Activated CD4-positive, CD25-positive, alpha-beta regulatory T cell treated with anti-CD3 and anti-CD28 coated beads, Interleukin-2, amount 50 U/mL, for 16 hours (primary cell): ENCODE measurements at places on chromosomes 3 and 15.

- no peak for DNase-seq
Measured at GRCh38 chr3:124281453-124282316, 289.8 kb upstream of the ROPN1 start.

DNA sequence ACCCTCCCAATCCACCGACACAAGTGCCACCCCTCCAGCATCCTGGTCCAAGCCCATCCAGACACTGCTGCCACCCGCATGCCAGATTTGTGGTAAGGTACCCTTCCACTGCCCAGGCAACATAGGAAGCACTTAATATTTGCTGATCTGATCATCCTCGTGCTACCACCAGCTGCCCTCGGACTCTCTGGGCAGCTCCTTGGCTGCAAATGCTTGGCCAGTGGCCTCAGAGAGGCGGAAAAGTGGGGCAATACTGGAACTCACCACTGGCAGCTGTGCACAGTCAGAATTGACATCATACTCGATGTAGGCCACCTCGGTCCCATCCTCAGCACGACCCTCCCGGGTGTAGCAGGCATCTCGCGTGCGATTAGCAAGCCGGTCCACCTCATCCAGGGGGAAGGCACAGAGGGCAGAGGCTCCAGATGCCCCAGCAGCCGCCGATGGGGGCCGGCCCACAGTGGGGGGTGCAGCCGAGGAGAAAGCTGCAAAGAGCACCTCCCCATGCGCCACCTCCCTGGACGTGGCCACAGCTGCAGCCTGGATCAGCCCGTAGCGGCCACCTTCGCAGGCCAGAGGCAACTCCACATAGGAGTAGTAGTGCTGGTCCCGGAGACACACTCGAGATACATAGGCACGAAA lies 6.5 kb downstream of the PLXNB1 start:
- no peak for DNase-seq

GRCh38 chr3:64260431-64260830 lies 35.2 kb upstream of the PRICKLE2 start:
- DNase-seq, result no peak

GRCh38 chr15:63999177-63999576 lies 47.1 kb downstream of the DAPK2 start:
- DNase-seq, result no peak

GRCh38 chr3:124639406-124640237 lies 90.6 kb upstream of the UMPS start:
- DNase-seq, result no peak

DNA sequence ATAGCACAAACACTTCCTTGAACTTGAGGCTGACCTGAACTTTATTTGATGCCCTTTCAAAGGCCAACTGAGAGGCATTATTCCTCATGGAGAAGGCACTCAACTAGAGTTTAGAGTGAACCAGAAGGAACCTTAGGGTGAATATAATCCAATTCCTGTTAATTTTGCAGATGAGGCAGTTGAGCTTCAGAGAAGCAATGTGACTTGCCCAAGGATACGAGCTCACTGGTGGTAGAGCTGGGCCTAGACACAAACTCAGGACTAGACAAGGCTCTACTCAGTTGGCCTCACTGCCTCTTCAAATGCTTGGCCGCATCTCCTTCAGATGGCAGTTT lies 172.7 kb upstream of the ADAMTS9 start:
- no peak for DNase-seq

DNA sequence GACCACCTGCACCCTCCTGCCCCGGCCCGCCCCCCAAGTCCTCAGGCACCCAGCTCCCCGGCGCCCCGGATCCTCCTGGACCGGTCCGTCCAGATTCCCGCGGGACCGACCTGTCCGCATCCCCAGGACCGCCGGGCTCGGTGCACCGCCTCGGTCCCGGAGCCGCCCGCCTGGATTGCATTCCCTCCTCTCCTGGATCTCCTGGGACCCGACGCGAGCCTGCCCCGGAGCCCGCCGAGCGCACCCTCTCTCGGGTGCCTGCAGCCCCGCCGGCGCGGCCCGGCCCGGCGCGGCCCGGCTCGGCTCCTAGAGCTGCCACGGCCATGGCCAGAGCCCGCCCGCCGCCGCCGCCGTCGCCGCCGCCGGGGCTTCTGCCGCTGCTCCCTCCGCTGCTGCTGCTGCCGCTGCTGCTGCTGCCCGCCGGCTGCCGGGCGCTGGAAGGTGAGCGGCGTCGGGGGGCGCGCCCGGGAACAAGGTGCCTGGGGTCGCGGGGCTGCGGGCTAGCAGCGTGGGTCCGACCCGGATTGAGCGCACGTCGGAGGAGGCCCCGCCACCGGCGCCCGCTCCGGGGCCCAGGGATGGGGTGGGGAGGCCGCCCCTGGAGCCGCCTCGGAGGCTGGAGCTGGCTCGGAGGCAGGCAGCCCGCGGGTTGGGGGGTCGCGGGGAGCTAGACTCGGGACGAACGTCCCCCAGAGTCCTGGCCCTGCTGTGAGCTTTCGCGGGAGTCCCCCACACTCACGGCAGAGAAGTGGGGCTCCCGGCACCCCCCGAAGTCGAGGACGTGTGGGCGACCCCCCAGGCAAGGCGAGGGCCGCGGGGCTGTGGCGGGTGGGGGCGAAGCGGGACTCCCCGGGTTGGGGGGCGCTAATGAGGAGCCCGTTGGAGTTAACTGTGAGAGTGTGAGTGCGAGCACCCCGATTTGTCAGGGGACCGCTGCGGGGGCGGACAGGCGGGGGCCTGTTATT lies 610 bp downstream of the EPHB3 start:
- no peak for DNase-seq
